ENCODE measurements at places on chromosomes 11 and 22. TPM values are rescaled to one million over a fixed set of nuclear protein-coding genes. Genes with fewer than 3 reads are reported as not detected.

DNA sequence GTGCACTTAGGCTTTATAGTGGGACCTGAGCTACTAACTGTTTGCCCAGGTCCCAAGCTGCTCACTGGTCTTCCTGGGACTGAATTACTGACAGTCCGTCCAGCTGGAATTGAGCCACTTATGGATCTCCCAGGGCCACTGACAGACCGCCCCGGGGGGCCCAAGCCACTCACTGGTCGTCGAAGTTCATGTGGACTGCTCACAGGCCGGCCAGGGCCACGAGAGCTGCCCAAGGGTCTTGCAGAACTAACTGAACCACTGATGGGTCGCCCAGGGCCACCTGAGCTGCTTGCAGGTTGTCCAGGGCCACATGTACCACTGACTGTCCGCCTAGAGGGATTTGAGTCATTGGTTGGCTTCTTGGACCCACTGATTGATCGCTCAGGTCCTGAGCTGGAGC lies 15.1 kb downstream of the MISFA start:
- DNase-seq = no peak

- DNase-seq = no peak
Observed at GRCh38 chr11:69490516-69490915, 9.1 kb downstream of the LINC01488 start.

- DNase-seq = peak; percentile 37
Observed at GRCh38 chr11:112516261-112516660, 255.6 kb upstream of the PLET1 start.

- DNase-seq = no peak
Observed at GRCh38 chr11:130710021-130710420, 206.3 kb downstream of the SNX19 start.

GRCh38 chr11:10785146-10785474 lies 23.6 kb downstream of the EIF4G2 start:
- DNase-seq = no peak

GRCh38 chr11:42806191-42806590 lies 505.6 kb upstream of the API5 start:
- DNase-seq = no peak

GRCh38 chr11:69299023-69299461 lies 5.1 kb downstream of the MYEOV start:
- peak; percentile 38 for DNase-seq

DNA sequence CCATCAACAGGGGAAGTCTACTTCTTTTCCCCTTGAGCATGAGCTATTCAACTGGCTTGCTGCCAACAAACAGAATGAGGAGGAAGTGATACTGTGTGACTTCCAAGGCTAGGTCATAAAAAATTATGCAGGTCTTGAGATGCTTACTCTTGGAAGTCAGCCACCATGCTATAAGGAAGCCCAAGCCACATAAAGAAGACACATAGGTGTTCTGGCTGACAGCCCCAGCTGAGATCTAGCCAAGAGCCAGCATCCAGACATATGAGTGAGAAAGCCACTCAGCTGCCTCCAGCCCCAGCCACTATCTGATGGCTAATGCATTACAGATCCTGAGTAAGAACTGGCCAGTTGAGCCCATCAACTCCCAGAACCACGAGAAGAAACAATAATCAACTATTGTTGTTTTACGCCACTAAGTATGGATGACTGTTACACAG lies 31.0 kb upstream of the PPP2R1B start:
- DNase-seq = peak; percentile 87

GRCh38 chr11:113270080-113270479 lies 44.3 kb upstream of the TTC12 start:
- no peak for DNase-seq

DNA sequence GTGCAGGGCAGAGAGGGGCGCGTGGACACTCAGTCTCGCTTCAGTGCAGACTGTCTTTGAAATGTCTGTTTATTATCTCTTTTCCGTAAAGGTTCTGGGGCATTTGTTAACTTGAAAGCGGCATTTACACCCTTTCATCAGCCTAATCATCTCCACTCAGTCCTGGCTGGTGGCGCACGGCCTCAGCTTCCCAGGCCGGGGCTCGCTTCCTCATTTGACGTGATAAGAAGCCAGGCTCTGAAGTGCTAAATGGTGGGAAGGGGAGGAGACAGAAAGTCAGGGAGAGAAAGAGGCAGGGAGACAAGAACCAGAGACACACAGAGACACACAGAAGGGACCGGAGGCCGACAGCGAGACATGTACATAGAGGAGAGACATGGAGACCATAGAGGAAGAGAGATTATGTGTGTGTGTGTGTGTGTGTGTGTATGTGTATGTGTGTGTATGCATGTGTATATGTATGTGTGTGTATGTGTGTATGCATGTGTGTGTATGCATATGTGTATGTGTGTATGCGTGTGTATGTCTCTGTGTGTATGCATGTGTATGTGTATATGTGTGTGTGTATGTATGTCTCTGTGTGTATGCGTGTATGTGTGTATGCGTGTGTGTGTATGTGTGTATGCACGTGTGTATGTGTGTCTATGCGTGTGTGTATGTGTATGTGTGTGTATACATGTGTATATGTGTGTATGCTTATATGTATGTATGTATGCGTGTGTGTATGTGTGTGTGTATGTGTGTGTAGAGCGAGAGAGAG lies 101.5 kb downstream of the ST3GAL4 start:
- DNase-seq = no peak

DNA sequence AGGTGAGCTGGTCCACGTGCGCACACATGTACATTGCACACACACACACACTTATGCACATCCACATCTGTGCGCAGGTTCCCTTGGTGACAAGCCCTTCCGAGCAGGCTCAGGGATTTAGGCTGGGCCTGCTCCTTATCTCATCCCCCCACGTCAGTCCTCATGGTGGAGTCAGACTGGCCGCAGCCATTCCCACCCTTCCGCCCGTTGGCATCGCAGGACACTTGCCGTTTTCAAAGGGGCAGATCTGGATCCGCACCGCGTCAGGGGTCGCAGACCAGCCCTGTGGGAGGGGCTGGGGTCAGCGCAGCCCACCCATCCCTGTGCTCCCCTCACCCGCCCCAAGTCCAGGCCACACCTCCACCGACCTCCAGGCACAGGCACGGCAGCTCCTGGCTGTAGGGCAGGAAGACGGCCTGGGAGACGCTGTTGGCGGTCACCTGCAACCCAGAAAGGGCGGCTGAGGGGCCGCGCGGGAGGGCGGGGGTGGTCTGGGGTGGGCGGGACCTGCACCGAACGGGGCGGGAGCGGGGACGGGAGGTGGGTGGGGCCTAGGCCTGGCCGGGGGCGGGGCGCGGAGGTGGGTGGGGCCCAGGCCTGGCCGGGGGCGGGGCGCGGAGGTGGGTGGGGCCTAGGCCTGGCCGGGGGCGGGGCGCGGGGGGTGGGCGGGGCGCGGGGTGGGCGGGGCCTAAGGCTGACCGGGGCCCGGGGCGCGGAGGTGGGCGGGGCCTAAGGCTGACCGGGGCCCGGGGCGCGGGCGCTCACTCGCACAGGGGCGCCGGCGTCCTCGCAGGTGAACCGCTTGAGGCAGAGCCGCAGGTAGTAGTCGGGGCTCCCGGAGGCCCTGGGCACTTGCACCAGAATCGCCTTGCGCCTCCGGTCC lies 13.3 kb downstream of the IL17REL start:
- peak; percentile 46 for DNase-seq

DNA sequence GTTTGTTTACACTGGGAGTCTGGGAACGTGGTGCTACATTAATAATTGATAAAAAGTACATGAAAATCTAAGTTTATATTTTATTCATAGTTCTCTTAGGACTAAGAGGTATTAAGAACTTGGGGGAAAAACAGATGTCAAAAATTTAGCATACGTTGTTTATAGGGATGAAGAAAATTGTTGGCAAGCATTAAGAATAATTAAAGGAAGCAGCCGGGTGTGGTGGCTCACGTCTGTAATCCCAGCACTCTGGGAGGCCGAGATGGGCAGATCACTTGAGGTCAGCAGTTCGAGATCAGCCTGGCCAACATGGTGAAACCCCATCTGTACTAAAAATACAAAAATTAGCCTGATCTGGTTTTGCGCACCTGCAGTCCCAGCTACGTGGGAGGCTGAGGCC lies 60.7 kb upstream of the ADORA2A start:
- no peak for DNase-seq

DNA sequence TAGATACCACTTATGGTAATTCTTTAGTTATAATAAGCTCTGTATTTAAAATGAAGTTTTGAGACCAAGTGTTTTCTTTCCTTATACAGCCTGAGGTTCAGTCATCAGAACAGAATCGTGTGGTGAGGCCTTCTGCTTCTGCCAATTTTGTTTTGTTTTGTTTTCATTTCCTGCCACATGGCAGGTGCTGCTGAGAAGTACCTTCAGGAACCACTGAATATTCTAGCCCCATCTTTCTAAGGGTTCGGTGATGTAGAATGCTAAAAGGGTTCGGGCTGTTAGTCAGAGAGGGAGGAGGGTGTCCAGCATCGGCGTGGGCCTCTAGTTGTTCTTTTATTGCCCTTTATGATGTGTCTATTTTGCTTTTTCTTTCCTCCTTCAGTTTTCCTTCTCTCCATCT lies 25.8 kb downstream of the TNRC6B start:
- DNase-seq = peak; percentile 52

- no peak for DNase-seq
Observed at GRCh38 chr11:106958517-106959248, 59.6 kb downstream of the GUCY1A2 start.

GRCh38 chr22:20549232-20549841 lies 41.9 kb downstream of the MED15 start:
- no peak for DNase-seq

- DNase-seq = no peak
Observed at GRCh38 chr11:68983801-68984200, 3.0 kb upstream of the MRGPRD start.

GRCh38 chr11:117194267-117194666 lies 4.9 kb upstream of the TAGLN start:
- no peak for DNase-seq

- peak; percentile 85 for DNase-seq
Observed at GRCh38 chr11:102495161-102496042, 35.1 kb downstream of the MMP7 start.

- no peak for DNase-seq
Observed at GRCh38 chr22:19376971-19377370, 54.6 kb downstream of the HIRA start.

- peak; percentile 73 for DNase-seq
Observed at GRCh38 chr22:45149671-45150070, 14.1 kb upstream of the NUP50 start.

GRCh38 chr11:28836285-28837081 lies 728.3 kb downstream of the METTL15 start:
- peak; percentile 93 for DNase-seq

GRCh38 chr11:15145151-15145550 lies 30.4 kb downstream of the INSC start:
- DNase-seq = no peak

- DNase-seq = peak; percentile 61
Observed at GRCh38 chr22:25419247-25420113, 145.0 kb upstream of the GRK3 start.

- no peak for DNase-seq
Observed at GRCh38 chr11:35041070-35041554, 97.9 kb upstream of the CD44 start.

- no peak for DNase-seq
Observed at GRCh38 chr22:24040946-24041345, 29.8 kb downstream of the CABIN1 start.

- DNase-seq = no peak
Observed at GRCh38 chr11:64763526-64764039, 3.8 kb upstream of the PYGM start.

GRCh38 chr11:105466582-105467228 lies 143.2 kb upstream of the GRIA4 start:
- DNase-seq = peak; percentile 3

DNA sequence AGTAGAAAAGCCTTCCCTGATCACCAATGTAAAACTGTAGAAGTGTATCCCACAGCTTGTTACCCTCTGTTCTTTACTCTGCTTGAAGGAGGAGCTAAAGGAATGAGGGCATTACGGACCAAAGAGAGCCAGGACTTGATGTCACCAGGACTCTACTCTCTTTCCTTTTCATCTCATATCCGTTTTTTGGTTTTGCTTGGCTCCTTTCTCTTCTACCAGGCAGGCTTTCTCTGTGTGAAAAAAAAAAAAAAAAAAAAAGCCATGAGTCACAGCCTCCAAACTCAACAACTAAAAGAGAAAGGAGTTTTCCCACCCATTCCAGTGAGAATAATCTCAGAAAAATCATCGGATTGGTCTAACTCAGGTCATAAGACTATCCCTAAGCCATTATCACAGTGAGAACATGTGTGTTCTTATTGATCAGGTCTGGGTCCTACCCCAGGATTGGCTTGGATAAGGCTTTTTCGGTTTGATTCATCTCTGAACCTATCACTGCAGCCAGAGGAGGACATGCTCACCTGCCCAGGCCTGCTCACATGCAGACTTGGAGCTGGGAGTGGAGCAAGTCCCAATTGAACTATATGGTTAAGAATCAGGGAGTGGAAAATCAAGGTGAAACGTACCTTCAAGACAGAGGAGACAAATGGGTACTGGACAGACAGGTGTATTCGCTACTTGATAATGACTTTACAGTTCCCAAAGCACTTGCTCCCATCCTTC lies 19.4 kb upstream of the LRRC55 start:
- DNase-seq = no peak

DNA sequence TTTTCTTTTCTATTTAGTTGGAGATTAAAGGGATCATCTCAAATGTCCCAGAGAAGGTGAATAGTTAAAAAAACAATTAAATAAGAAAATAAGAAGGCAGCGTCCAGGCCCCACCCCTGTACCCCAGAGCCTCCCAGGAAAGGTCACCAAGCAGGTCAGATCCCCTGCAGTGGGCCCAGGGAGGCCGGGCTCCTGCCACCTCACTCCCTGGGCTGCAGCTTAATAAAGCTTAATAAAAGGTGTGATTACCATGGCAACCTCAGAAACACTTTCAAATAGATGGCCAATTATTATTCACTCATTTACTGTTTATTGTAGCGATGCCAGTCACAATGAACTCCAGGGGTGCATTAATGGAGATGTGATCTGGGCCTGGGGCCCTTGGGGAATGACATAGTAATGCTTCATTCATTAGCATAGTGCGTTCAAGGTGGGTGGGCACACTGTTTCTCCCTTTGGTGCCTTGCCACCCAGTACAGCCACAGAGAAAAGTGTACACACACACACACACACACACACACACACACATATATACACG lies 386.2 kb downstream of the CADM1 start:
- no peak for DNase-seq

DNA sequence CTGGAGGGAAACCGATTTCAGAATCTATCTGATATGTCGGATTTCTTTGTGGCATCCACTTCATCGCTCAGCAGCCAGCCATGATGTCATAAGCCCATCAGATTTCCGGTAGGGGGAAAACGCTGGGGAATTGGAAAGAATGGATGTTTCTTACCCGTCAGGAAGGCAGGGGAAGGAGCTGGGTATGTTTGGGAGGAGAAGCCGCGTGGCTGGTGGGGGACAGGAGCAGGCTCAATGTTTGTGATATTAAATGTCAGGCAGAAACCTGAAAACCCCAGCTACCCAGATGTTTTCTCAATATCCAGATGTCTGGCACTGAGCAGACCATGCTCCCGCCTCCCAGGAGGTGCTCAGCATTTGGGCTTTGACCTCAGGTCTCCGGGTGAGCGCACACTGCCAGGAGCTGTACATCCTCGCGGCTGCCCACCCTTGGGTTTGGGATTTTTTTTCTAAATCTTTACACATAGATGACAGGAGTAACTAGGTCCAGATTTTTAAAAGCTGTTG lies 67.5 kb downstream of the NFAM1 start:
- DNase-seq = peak; percentile 57

Gene OR10A2
- not detected for total RNA-seq

Gene PDGFB
- not detected for total RNA-seq

Gene WBP2NL
- total RNA-seq = not detected

Gene HDAC10
- total RNA-seq = 16.8 TPM

Gene CCDC15
- 0.97 TPM for total RNA-seq

Gene NPAS4
- not detected for total RNA-seq

Gene CHST1
- total RNA-seq = not detected

Gene SLC35F2
- total RNA-seq = 12.9 TPM

Gene USP2
- total RNA-seq = not detected

Gene ATXN10
- total RNA-seq = 108 TPM

Gene CCDC89
- total RNA-seq = 4.4 TPM
